ENCODE measurements at places on chromosomes 6 and 20.

- no peak for DNase-seq
Observed at GRCh38 chr6:168789699-168790098, 348.7 kb downstream of the SMOC2 start.

GRCh38 chr20:62723351-62723750 lies 14.7 kb downstream of the NTSR1 start:
- DNase-seq = no peak

GRCh38 chr6:95572098-95572497 lies 5.2 kb upstream of the MANEA start:
- DNase-seq = peak; percentile 38

GRCh38 chr6:110543106-110543505 lies 66.7 kb upstream of the SLC22A16 start:
- no peak for DNase-seq

GRCh38 chr6:168217880-168218537 lies 101.6 kb downstream of the DACT2 start:
- no peak for DNase-seq

- peak; percentile 68 for DNase-seq
Observed at GRCh38 chr20:35055445-35056276, 36.9 kb downstream of the TRPC4AP start.

All from activated CD4-positive, alpha-beta T cell treated with anti-CD3 and anti-CD28 coated beads, Interleukin-2, Interleukin-4, amounts not matched to agents 100 ng/mL and 50 ng/mL, durations not matched to agents 16 hours and 8 hours (primary cell).